Small intestine (tissue), 16 donors: ENCODE measurements at places on chromosomes 12 and 14.

DNA sequence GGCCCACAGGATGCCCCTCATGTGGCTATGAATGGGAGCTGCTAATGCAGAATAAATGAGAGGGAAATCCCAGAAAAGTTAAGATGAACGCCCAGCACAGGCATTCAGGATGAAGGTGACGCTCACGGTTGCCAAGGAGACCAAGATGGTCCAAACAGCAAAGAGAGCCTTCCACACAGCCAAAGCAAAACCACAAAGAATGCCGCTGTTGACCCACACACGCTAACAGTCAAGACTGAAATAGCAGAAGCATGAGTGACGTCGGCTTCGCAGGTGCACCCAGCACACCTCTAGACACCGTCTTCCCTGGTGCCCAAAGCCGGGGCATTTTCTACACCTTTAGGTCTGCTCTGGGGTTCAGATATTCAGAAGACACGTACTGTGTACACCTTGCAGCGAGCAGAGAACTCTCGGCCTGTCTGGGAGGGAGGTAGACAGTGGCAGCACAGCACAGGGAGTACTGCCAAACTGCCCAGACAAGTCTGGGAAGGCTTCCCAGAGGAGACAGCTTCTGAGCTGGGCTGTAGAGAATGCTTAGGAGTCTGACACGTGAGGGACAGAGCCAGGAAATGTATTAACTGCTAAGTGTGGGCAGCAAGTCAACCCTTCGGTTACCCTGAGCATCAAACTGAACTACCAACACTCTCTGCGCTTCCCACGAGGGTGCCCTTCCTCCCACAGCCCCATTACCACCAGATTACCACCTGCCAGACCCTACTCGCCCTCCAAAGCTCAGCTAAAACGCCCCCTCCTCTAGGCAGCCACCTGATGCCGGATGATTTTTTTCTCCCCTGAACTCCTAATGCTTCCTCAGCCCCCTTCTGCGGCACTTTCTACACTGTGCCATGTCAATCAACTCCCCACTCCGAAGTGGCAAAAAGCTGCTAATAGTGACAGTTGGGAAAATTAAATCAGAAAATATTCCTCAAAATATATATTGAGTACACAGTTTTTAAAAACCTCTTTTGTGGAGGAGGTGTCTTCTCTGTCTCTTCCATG is 50.1 kb downstream of the CCDC88C start:
- no peak for DNase-seq

- no peak for DNase-seq
Observed at GRCh38 chr12:88472248-88472647, 108.0 kb downstream of the KITLG start.

GRCh38 chr14:103509864-103510723 is 12.5 kb downstream of the CKB start:
- DNase-seq: no peak

DNA sequence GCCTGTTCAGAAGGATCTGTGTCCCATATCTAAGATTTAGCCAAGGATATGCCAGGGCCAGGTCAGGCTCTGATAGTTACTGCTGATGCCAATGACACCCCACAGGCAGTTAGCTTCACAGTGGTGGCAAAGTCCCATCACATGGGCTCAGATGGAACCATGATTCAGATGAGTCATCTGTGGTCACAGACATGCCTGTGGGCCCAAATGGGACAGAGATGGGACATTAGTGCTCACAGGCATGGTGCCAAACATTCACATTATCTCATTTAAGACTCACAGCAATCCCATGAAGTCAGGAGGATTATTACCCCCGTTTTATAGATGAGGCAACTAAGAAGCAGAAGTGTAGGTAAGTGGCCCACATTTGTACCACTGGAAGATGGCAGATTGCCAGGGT is 207.8 kb downstream of the DPF3 start:
- DNase-seq: no peak

DNA sequence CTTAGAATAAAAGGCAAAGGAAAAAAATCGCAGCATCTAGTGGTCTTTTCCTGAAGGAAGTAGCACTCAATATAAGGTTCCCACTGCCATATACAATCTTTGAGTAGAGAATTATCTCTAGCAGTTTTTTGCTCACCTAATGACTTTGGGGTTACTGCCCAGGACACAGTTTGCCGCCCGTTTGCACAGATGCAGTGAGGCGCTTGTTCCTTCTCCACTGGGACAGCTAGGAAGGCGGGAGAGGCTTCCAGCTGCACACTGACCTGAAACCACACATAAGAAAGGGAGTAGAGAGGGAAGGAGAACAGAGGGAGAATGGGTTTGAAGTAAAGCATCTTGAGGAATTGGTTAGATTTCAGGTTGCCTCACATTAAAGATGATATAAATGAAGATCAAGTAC is 25.5 kb downstream of the A2M start:
- DNase-seq: no peak

DNA sequence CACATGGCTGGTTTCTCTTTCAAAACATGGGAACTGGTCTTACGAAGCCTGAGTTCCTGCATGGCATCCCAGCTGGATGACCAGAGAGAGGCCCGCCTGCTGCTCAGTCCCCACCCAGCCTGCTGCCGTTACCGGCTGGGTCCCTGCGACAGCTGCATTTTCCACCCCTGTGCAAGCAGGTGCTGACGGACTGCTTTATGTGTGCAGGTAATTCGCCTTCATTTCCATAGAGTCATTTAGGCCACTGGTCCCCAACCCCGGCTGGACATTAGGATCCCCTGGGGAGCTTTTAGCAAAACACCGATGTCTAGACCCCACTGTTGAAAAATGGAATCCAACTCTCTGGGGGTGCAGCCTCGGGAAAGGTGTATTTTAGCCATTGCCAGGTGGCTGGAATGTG is 51.9 kb downstream of the RBM19 start:
- DNase-seq: no peak

DNA sequence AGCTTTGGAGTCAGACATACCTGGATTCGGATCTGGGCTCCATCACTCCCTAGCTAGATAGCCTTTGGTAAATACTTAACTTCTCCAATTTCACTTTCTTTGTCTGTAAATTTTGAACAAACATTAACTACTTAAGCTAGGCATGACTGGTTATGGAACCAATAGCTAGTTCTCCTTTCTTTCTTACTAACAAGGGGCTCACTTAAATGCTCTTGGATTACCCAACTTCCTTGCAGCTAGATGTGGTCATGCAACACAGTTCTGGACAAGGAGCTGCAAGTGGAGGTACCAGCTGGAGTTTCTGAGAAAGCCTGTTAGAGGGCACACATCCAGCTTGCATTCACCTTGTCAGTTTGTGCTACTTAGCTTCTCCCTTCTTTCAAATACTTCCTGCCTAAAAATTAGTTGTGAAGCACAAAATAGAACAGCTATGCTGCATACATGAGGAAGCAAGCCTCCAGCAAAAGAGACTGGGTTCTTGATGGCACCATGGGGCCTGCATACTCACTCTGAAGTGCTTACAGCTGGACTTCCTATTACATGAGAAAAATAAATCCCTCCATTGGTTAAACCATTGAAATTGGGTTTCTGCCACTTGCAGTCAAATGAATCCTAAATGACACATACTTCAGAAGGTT is 210.1 kb upstream of the EEA1 start:
- DNase-seq: no peak

- DNase-seq: no peak
Observed at GRCh38 chr14:94884616-94885230, 114.8 kb upstream of the GSC start.

- DNase-seq: no peak
Observed at GRCh38 chr12:75953312-75953906, 78.2 kb downstream of the PHLDA1 start.

GRCh38 chr14:85527445-85528035 is 2.4 kb upstream of the FLRT2 start:
- no peak for DNase-seq

- no peak for DNase-seq
Observed at GRCh38 chr14:75640876-75641275, 19.8 kb downstream of the ERG28 start.

DNA sequence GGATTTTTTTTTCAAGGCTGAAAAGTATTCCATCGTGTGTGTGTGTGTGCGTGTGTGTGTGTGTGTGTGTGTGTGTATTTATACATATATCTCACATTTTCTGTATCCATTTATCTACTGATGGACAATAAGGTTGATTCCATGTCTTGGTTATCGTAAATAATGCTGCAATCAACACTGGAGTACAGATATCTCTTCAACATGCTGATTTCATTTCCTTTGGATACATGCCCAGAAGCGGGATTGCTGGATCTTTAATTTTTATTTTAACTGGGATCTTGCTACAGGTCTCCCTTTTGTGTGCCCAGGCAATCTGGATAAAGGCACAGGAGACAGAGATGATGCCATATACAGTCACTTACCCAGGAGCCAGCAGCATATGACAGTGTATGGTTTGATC is 338.1 kb downstream of the SOX5 start:
- no peak for DNase-seq

- DNase-seq: no peak
Observed at GRCh38 chr12:52659395-52659794, 7.4 kb upstream of the KRT2 start.

DNA sequence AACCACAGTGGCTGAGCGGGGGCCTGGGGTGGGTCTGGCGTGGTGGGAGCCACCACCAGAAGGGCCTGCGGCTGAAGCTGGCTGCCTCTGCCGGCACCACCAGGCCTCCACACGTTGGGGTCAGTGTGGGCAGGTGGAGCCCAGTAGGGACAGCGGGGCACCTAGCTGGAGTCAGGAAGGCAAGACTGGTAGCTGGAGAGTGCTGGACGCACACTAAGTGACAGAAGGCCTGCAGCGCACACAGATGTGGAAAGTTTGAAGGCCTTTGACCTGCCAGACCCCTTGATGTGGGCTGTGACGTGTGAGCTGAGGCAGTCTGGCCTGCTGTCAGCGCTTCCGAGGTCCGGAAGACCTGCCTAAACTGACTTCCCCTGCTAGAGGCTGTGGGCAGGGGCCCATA is 26.3 kb downstream of the RIN3 start:
- DNase-seq: no peak

- DNase-seq: no peak
Observed at GRCh38 chr14:100692859-100693558, 33.7 kb upstream of the DLK1 start.

DNA sequence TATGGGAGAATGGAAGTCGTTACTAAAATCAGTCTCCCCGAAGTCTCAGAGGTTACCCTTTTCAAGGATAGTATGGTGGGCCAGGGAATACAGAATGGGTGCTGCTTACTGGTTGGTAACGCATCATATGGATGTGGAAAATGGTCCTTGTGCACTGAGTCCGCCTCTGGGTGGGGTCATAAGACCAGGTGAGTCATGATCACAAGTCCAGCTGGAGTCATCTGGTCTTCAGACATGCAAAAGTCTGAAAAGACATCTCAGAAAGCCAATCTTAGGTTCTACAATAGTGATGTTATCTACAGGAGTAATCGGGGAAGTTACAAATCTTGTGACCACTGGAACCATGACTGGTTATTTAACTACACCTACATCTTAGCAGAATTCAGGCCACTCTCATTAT is 71.9 kb upstream of the TCL1B start:
- no peak for DNase-seq

- no peak for DNase-seq
Observed at GRCh38 chr12:51872689-51872981, 15.3 kb upstream of the ANKRD33 start.

GRCh38 chr14:74848768-74849167 is 27.2 kb downstream of the PROX2 start:
- DNase-seq: no peak

DNA sequence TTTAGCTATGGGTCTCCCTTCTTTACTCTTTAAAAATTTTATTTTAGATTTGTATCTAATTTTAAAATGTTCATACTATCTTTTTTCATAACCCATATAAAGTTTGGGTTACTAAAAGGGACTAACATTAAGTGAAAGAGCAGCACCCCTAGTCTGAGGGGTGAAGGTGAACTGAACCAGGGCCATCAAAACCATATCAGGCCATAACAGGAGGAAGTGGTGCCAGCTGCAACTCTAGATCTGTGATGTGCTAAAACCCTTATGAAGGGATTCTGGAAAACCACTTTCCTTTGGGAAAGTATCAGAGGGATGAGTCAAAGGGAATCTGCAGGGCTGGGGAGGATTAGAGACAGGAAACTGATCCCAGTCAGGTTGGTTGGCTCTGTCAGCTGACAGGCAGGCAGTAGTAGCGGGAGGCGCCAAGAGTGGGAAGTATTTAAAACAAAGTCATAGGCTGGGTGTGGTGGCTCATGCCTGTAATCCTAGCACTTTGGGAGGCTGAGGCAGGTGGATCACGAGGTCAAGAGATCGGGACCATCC is 162.5 kb downstream of the PPM1H start:
- DNase-seq: no peak

- DNase-seq: no peak
Observed at GRCh38 chr14:97633131-97633738, 836.1 kb downstream of the VRK1 start.

- DNase-seq: no peak
Observed at GRCh38 chr14:101590062-101590461, 28.8 kb downstream of the DIO3 start.

DNA sequence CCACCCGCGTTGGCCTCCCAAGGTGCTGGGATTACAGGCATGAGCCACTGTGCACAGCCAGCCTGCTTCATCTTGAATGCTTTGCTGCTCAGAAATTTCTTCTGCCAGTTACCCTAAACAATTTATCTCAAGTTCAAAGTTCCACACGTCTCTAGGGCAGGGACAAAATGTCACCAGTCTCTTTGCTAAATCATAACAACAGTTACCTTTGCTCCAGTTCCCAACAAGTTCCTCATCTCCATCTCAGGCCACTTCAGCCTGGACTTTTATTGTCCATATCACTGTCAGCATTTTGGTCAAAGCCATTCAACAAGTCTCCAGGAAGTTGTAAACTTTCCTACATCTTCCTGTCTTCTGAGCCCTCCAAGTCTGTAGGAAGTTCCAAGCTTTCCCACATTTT is 159.5 kb upstream of the DYRK2 start:
- DNase-seq: peak; percentile 38

DNA sequence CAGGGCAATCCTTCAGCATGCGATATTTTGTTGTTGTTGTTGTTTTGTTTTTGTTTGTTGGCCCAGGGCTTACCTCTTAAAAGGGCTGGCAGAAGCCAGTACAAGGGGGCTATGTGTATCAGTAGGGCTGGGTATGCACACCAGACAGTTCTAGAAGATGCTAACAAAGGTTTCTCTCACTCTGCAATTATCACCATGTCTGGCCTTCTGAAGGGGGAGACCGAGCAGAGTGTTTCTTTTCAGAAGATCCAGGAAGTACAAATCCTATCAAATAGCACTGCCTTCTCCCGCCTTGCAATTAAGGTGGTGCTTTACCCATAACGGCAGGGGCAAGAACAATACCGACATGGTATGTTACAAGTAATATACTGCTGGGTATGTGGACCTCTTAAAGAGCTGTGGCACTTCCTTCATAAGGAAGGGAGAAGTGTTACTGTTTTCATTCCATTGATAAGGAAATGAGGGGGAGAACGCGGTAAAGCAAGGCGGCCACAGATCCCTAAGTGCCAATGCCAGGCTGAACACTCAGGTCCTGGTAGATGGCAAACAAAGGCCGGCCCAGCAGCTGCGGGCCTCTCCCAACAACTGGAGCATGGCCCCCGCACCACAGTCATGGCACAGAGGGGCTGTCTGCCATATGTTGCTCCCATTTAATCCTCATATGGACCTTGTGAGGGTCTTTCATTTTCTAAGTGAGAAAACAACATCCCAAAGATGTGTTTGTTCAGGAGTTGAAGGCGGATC is 19.2 kb upstream of the CACNA2D4 start:
- no peak for DNase-seq

GRCh38 chr12:58452546-58452945 is 467.8 kb downstream of the LRIG3 start:
- DNase-seq: no peak
